ENCODE measurements at places on chromosomes 11 and 22.

- DNase-seq = no peak
Observed at GRCh38 chr11:12219757-12220156, 109.4 kb downstream of the MICAL2 start.

GRCh38 chr22:20993304-20994127 lies 8.4 kb downstream of the THAP7 start:
- DNase-seq = no peak

GRCh38 chr22:34966980-34967565 lies 98.9 kb upstream of the ISX start:
- DNase-seq = no peak

GRCh38 chr11:132904607-132905006 lies 627.7 kb downstream of the OPCML start:
- DNase-seq = no peak

- no peak for DNase-seq
Observed at GRCh38 chr11:1442163-1442562, 44.4 kb downstream of the MOB2 start.

DNA sequence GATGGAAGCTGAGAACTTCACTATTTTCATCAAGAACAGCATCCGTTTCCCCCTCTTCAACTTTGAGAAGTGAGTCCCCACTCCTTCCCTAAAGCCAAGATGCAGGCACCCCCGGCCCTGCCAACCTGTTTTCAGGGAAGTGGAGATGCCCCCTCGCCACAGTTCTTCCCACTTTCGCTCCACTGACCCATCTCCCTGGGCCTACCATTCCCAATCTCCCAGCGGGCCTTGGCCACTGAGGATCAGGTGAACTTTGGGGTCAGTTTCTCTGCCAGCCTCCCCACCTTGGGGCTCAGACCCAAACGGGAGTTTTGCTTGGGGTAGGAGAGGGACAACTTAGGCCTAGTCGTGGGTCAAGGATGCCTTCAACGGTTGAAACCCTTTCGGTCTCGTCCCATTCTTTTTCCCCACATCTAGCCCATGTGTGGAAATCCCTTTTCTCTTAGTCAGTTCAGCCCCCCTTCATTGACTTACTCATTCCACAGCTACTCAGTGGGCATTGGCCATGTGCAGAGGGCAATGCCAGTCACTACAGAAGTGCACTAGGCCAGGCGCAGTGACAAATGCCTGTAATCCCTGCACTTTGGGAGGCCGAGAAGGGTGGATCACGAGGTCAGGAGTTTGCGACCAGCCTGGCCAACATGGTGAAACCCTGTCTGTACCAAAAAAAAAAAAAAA lies 10.6 kb downstream of the P2RX3 start:
- DNase-seq = no peak

DNA sequence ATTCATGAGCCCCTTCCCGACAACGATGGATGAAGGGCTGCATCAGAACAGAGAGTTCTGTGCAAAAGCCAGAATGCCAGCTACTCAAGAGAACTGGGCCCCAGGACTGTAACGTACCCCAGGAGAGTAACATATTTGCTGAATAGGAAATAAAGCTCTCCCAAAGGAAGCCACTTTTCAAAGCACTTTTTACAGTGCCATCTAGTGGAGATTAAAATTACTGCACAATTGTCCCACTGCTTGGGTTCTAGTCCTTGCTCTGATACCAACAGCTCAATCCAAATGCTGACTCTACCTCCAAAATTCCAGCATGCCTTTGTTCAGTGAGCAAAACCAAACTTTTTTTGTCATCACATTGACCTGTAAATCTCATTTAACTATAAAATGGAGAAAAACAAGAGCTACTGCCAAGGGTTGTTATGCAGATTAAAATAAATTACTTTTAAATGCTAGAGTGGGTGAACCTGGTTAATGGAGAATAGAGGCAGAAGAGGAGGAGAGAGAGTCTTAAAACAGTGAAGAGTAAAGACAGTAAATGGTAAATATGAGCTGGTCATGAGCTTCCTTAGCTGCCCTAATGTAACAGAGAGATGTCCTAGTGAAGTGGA lies 87.6 kb upstream of the FSHB start:
- DNase-seq = no peak

DNA sequence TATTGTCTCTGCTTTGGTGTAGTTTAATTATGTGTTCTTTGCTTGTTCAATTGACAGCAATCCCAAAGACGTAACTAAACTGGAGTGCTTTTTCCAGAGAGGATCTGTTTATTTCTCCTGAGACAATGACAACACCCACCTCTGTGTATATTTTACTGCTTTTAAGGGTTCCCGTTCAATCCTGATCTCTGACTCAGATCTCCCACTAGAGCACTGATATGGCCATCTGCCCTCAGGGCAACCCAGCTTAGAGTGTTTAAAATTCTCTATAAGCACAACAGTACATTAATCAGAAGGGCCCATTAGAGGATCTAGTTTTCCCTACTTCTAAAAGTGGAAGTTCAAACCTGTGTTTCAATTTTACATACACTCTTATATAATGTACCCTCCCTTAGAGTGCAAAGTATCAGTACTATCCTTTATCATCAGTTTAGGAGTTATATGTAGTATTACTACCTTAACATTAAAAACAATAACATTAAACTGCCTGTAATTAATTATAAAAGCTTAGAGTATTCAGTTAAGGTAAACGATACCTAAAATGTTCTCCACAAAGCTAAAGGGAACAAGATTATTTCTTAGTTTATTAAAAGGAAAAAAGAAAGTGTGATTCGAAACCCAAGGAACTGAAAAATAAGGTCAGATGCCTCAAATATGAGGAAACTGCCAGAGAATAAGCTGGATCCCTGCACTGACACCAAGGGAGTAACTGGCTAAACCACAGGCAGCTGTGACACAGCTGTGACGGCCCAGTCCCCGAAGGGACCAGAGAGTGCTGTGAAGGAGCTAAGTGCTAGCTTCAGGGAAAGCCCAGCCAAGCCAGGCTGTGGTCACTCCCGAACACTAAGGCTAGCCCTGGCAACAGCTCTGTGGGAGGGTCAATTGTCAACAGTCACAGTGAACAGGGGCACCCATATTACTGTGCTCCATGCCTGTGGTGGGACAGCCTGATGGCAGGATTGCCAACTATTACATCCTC lies 15.2 kb downstream of the UFD1 start:
- no peak for DNase-seq

DNA sequence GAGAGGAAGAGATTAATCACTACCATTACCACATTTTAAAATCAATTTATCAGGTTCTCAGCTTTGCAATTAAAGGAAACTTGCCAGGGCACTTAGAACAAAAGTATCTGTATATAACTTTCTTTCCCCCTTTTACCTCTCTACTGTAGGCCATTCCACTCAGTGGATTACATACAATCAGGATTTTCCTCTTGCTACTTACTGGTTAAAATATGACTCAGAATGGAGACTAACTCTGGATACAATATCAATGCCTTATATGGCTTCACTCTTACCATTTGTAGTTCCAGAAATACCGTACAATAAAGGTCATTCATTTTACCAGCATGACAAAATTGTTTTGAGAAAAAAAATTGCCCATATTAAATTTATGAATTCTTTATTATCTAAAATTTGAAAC lies 706.8 kb downstream of the KCNA4 start:
- DNase-seq = no peak

- no peak for DNase-seq
Observed at GRCh38 chr11:125233116-125233515, 68.6 kb downstream of the PKNOX2 start.

DNA sequence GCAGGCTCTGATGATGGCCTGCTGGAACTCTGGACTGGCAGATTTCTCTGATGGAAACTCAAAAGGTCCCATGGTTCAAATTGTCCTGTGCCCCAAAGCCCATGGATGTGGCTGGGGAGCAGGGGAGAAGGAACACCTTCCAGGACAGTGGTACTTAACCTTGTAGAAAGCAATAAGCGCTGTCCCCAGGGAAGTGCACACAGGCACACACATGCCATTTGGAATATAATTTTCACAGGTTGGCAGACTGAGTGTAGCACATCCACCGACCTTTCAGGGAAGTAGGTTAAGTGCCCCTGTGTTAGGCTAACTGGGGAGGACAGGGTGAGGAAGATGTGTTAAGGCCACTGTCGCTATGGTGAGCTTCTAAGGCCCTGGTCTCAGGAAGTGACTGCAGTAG lies 17.8 kb downstream of the DDX25 start:
- no peak for DNase-seq

DNA sequence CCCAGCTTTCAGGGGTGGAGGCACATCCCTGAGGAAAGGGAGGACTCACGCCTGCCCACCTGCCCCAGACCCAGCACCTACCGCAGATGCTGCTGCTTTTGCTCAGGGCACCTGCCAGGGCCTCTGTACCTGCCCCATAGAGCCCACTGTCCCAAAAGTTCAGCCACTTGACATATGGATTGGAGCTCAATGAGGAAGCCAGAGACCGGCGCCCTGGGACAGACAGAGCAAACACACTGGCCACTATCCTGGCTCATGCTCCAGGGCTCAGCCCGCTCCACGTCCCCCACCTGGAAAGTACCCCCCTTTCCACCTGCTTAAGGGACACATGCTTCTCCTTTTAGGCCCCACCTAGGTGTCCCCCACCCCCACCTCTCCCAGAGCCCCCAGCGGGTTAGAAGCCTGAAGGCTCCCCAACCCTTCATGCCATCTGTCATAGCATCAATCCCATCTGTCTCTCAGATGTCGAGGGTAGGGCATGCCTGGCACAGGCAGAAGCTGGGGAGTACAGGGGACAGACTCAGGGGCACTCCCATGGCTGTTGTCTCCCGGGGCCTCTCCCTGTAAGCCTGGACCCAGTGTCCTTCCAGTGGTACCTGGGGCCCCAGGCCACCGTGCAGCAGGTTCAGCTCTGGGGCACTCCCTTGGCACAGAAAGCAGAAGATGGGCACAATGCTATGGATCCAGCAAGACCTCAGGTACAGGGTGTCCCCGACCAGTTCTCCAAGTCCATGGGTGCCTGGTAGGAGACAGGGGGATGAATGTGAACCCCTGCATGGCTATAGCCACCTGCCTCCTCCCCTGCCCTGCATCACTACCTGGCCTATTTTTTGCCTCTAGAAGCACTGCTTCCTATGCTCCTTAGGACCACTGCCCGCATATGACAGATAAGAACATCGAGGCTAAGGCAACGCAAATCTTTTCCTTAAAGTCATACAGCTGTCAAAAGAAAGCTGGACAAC lies 2.2 kb upstream of the P2RX6 start:
- no peak for DNase-seq

DNA sequence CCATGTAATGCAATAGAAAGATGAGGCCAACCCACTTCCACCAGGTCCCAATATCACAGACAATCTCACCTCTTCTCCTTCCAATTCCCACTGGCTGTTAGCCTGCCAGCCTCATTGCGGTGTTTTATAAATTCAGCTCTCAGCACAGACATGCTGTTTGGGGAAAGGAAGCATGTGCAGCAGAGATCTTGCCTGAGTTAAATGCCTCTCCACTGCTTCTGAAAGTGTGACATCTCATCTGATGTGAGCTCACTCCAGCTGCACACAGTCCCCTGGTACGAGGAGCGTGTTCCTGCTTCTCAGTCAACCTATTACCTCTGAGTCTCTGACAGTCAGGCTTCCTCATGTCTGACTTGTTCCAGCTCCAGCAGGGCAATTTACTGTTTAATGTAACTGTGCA lies 122.7 kb upstream of the GUCY1A2 start:
- no peak for DNase-seq

GRCh38 chr22:47645450-47645914 lies 883.0 kb downstream of the TBC1D22A start:
- no peak for DNase-seq

GRCh38 chr11:107504981-107505380 lies 47.4 kb upstream of the CWF19L2 start:
- DNase-seq = no peak

- DNase-seq = no peak
Observed at GRCh38 chr11:77322506-77322905, 21.0 kb upstream of the GDPD4 start.

DNA sequence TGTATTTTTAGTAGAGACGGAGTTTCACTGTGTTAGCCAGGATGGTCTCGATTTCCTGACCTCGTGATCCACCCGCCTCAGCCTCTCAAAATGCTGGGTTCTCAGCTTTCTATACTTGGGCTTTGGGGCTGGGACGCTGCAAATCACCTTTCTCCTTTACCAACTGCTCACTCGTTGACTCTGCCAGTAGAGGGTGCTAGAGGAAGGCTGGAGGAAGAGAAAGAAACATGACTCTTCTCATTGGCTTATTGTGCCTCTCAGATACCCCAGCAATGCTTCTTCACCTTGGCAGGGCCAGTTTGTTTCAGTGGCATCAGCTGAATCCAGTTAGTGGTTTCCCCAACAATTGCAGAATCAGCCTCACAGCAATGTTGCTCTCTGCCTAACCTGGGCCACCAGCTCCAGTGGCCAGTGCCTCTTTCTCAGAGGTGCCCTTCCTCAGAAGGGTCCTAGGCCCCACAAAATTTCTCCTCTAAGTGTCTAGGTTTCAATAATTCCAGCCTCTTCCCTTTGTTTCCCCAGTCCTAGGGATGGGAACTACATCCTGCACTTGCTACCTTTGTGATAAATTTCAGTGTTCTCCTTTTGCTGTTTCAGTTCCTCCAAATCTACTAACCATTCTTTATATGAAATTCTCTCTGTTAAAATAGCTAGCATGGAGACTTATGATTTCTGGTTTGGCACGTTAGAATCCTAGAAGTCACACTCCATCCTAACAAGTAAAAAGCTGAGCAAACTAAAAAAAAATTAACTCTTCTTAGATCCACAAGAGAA lies 71.5 kb upstream of the VSTM5 start:
- no peak for DNase-seq

DNA sequence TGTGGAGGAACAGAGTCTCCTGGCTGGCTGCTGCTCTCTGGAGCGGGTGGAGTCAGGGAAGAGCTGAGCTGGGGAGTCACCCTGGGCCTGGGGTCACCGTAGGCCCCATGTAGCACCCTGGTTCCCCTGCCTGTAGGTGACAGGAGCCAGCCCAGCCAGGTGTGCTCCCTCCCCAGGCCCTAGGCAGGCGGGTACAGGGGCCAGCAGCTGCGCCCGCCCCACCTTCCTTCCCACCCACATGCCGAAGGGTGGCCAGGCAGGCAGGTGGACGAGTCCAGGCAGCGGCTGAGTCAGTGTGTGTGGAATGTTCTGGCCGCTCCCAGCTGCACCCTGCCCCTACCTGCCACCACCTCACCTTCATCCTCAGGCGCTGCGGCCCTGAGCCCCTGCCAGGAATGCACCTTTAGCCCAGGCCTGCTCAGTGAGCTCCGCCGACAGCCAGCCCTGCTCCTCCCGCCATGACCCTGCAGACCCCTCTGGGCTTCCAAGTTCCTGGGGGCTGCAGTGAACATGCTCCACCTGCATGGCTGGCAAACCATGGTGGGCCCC lies 654 bp upstream of the SYT8 start:
- DNase-seq = no peak

- DNase-seq = no peak
Observed at GRCh38 chr22:35966314-35967045, 62.1 kb downstream of the RBFOX2 start.

DNA sequence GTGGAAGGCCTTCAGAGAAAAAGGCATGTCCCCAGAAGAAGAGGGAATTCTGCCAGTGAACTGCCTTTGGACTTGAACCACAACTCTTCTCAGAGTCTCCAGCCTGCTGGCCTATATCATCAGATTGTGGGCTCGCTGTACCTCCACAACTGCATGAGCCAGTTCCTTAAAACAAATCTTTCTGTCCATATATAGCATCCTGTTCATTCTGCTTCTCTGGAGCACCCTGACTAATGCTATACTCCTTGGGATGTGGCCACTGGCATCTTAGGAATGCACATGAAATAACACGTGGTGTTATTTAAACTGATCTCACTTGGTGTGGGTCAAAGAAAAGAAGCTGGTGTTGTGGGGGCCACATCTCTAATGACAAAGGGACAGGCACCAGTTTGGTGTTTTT lies 58.3 kb upstream of the VSTM5 start:
- DNase-seq = no peak

- DNase-seq = no peak
Observed at GRCh38 chr11:11349106-11349825, 3.8 kb downstream of the CSNK2A3 start.

All from stimulated activated naive CD4-positive, alpha-beta T cell (primary cell).